T-helper 2 cell treated with Interferon-gamma antibody and Interleukin-4, amounts not matched to agents 5 μg/mL and 100 μg/mL, for 36 hours (primary cell): ENCODE measurements at places on chromosomes 12 and 14.

DNA sequence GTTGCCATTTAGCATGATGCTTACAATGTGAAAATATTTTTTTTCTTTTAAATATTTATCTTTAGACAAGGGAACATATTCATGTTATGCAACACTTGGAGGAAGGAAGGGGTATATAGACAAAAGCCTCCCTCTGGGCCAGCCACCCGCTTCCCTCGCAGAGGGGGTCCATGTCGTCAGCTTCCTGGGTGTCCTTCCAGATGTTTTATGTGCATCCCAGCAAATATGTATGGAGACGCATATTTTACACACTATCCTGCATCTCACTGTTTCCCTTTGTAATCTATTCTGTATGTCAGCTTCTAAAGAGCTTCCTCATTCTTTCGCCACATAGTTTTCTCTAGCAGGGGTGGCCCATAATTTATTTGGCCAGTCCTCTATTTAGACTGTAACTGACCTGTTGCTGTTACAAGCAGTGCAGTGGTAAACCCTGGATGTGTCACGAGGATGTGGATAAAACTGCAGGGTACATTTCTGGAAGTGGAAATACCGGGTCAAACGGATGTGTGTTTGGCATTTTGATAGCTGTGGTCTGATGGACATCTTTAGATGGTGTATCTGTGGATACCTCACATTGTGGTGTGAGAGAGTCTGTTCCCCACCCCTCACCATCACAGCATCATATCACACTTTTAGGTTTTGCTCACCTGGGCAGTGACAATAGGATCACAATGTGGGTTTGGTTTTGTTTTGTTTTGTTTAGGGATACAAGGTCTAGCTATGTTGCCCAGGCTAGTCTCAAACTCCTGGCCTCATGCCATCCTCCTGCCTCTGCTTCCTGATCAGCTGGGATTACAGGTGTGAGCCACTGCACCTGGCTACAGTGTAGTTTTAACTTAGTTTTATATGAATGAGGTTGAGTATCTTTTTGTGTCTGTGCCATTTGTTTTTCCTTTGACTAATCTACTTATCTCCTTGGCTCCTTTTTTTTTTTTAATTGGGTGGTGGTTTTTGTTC is 31.6 kb downstream of the FAM222A start:
- DNase-seq, result no peak

DNA sequence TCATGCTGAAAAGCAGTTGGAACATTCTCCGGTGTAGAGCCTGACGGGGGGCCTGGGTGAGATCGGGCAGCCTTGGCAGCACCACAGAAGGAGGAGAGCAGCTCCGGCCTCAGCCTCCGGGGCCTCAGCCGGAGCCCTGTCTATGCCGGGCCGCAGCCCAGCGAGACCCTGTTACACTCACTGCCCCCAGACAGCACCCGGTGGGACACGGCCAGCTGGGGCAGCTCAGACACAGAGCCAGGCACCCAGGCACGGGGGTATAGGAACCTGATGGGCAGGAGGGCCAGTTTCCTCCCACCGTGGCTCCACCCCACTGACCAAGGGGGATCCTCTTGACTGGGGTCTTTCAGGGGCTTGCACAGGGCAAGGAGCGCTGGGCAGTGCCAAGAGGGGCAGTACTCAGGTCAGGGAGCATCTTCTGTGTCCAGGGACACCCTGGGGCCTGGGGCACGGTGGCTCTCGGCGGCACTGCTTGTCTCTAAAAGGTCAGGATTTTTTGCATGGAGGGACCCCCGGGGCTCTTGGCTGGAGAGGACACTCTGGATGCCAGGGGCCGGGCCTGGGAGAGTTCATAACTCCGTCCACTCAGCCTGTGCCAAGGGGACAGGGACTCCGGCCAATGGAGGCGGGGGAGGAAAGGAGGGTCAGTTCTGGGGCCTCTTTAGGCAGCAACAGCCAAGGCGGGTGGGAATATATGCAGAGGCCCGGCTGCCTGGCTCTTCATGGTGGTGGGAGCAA is 9.4 kb downstream of the INF2 start:
- no peak for DNase-seq

DNA sequence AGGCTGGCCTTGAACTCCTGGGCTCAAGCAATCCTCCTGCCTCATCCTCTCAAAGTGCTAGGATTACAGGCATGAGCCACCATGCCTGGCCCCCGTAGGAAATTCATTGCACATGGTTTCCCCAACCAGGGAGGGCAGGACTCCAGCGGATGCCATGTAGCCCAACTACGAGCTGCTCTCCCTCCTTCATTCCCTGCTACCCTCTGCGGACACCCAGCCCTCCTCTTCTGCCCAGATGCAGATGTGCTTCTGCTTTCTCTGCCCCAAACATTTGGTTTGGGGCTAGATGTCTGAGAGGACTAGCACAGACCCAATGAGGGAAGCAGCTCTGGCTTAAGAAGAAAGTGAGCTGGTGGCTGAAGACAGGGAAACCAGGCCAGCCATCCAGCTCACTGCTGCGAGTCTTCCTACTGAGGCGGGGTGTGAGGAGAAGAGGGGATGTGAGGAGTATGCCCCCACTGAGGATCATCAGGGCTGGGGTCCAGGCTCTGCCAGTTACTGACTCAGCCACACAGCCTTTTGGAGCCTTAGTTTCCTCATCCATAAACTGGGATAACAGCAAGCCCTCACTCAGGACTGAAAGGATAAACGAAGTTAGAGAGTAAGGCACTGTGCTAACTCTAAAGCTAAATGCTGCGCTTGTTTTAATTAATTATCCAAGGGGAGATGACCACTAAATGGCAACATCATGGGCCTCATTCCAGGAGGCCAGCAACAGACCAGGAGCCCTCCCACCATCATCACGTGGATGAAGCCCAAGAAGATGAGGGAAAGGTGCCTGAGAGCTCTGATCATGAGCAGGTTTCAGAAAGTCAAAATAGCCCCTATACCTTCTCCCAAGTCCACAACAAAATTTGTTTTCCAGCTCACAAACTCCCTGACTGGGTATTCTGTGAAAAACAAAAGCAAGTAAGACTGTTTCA is 10.9 kb downstream of the CTDSP2 start:
- DNase-seq, result no peak

GRCh38 chr12:75528692-75529091 is 17.3 kb upstream of the KRR1 start:
- DNase-seq, result no peak

- no peak for DNase-seq
Measured at GRCh38 chr12:117980616-117981015, 11.8 kb upstream of the KSR2 start.
